ENCODE measurements at places on chromosomes 7 and 10.

DNA sequence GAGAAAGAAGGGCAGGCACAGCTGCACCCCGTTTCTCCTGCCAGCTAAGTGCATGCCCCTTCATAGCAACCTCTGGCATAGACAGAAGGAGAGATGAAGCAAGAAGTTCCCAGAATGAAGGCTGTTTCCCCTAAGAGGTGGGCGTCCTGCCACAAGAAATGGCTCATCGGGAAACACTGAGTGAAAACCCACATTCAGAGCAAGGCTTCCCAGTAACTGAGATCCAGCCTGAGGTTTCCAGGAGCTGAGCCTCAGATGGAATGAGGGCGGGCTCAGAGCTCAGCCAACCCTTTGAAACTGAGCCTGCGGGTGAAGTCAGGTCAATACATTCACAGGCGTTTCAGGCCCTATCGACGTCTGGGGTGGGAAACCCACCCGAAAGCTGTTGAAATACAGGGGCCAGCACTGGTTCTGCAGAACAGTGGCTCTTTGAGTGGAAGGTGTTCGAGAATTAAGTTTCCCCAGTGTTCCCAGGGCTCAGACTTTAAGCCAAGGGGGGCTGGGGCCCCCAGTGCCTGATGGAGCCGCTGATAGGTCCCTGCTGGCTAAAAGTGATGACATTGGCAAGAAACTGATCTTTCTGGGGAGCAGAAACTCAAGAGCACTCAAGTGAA is 510.2 kb downstream of the RPS24 start:
- DNase-seq, result peak; percentile 92

DNA sequence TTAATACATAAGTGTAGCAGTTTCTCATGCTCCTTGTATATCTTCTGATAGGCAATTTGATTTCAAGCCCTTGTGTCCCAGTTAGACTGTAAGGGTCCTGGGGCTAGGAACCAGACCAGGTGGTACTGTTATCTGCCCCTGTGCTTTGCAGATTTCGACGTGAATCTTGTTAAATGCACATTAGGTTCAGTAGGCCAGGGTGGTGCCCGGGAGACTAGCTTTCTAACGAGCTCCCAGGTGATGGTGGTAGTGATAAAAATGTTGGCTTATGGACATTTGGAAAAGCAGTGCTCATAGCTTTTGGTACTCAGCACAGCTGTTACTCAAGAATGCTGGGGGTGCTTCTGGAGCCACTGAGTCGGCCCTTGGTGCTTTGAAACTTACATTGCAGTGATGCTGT is 64.2 kb downstream of the PRPF18 start:
- no peak for DNase-seq

DNA sequence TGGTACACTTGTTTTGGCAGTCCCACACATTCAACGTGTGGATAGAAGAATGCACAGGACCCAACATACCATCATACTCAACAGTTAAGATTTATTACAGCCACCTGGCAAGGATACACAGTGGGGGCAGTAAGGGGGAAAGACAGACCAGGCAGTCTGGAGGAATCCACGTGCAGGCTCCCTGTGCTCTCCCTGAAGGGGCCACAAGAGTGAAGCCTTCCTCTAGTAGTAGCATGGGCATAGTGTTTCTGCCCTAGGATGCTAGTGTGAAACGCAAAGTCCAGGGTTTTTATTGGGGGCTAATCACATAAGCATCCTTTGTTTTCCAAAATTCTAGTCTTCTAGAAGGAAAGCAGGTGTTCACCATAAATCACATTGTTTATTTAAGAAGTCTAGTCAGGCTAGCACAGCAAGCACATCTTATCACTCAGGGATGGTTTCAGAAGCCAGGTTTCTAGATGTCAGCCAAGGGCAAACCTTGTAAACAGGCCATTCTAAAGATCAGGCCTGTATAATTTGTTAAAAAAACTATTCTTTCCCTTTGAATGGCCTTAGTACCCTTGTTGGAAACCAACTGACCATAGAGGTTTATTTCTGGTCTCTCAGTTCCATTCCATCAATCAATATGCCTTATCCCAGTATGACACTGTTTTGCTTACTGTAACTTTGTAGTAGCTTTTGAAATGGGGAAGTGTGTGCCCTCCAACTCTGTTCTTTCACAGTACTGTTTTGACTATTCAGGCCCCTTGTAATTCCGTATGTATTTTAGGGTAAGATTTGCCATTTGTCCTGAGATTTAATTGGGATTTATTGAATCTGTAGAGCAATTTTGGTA is 12.4 kb upstream of the TFAM start:
- DNase-seq, result no peak

DNA sequence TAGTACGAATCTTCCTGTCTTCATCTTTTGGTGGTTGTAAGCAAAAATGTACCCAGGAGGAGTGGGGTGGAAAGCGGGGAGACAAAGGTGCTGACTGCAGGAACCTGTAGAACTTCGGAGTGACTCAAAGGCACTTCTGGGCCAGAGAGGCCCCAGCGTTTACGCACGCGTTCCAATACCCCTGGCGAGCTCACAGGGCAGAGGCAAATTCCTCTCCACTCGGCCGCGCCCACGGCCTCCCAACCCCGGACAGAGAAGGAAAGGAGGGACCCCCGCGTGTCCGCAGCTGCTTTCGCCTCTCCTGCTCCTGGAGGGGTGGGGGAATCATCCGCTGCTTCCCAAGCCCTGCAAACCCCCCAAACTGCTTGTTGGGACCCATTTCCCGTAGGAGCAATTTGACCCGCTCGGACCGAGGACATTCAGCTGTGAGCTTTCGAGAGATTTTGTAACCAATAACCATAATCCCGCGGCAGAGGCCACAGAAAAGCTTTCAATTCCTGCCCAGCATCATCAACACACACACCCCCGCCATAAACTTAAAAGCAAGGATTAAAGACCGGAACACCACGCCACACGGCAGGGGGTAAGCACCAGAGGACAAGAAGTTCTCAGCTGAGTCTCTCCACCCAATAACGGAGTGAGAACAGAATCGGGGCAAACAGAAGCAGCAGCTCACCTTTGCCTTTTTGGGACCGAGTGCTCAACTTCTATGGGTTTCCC is 2.3 kb downstream of the IGF2BP3 start:
- DNase-seq, result peak; percentile 67

- DNase-seq, result no peak
Measured at GRCh38 chr10:18332048-18332447, 191.8 kb downstream of the CACNB2 start.

- DNase-seq, result no peak
Measured at GRCh38 chr10:4688168-4688567, 137.8 kb upstream of the AKR1E2 start.

DNA sequence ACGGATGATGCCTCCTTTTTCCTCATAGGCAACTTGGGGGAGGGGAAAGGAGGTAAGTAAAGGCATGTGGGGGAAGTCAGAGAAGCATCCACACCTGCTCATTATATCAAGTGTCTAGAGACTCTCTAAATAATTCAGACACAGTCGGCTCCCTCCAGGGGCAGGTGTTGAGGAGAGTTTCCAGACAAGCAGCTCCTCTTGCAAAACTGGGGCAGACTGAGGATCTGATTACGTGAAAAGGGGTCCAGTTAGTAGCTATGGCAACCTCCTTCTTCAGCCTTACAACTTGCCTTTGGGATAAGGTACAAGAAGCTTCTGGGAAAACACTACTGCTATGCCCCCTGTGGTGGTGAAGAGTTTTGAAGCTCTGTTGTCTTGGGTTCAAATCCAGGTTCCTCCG is 39.0 kb upstream of the SORBS1 start:
- DNase-seq, result no peak

GRCh38 chr10:130652544-130652943 is 516.4 kb downstream of the GLRX3 start:
- no peak for DNase-seq

GRCh38 chr10:98469001-98469931 is 22.5 kb upstream of the HPS1 start:
- no peak for DNase-seq
